ENCODE measurements at places on chromosomes 5 and 9.

DNA sequence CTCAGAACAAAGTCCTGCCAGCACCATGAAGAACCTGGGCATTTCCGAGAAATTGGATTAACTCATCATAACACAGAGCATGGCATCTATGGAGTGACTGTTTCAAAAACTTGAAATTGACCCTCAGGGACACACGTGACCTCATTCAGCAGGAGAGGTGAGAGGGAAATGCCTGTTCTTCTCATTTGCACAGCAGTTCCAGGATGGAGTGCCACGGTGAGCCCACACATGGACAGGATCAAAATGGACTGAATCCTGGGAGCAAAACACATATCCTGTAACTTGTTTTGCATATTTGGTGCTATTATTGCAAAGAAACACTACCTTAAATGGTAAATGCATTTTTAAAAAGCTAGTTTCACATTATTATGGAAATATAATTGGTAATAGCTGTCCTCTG is 256.1 kb upstream of the IRX2 start:
- no peak for DNase-seq

GRCh38 chr5:109992264-109992915 is 302.7 kb downstream of the MAN2A1 start:
- DNase-seq, result no peak

- no peak for DNase-seq
These were observed 9.4 kb upstream of the C5orf58 start for GRCh38 chr5:170223360-170223759.

DNA sequence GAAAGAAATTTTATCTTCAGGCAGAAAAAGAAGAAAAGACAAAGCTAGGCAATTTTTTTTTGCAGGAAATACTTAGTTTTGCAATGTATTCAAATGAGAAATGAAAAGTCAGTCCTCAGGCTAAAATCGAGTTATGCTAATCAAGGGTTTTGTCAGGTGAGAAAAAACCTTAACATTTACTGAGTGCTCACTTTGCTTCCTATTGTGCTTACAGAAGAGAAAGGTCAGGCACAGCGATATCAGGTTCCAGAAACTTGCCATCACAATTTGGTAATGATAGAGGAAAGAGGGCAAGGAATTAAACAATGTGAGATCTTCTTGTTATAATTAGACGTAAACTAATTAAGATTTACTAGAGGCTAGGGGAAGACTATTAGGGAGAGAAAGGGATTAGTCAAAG is 431.7 kb upstream of the CTNND2 start:
- DNase-seq, result no peak

- no peak for DNase-seq
These were observed 65.5 kb upstream of the BARHL1 start for GRCh38 chr9:132516911-132517310.
